Smooth muscle cell of trachea (primary cell): ENCODE measurements at places on chromosomes 2 and 18. TPM values are rescaled to one million over a fixed set of nuclear protein-coding genes. Genes with fewer than 3 reads are reported as not detected.

The BMP10 gene
- not detected in 2 replicates for total RNA-seq

The LRRC30 gene
- not detected in 2 replicates for total RNA-seq

The CFAP221 gene
- total RNA-seq = not detected in 2 replicates

The LIMS3 gene
- total RNA-seq = 2.3 TPM in 1 of 2 replicates, not detected in the other

The SAP130 gene
- total RNA-seq = 5.1 TPM in 2 replicates

The CCDC178 gene
- 0.29 and 0.33 TPM in 2 replicates for total RNA-seq

The CXCR1 gene
- not detected in 2 replicates for total RNA-seq

The APOB gene
- total RNA-seq = under 0.01 TPM in 1 of 2 replicates, not detected in the other

The PLEK gene
- under 0.01 TPM in 1 of 2 replicates, not detected in the other for total RNA-seq

The CRIM1 gene
- 98.5 and 259 TPM in 2 replicates for total RNA-seq

The CELF4 gene
- not detected in 2 replicates for total RNA-seq
